ENCODE measurements at places on chromosomes 3 and 15. TPM values are rescaled to one million over a fixed set of nuclear protein-coding genes. Genes with fewer than 3 reads are reported as not detected.

DNA sequence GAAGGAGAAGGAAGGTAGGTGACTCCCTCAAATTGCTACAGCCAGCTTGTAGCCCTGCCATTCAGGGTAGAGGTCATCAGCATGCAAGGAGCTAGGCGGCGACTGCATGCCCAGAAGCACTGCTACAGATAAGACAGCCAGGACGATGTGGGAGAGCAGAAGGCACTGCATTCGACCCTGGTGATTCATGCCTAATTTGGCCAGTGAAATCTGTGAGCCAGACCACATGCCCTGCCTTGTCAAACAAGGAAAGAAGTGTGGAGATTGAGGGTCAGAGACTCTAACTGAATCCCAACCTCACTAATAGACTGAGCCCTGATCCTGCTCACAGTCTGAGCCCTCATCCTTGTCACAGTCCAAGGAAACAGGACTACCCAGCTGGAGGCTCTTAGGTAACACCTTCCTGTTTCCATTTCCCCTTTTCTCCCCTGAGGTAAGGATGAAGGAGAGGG lies 86.6 kb downstream of the LINGO1 start:
- no peak overlapping the region for H3K4me3 ChIP-seq
- DNase-seq = no peak
- H3K36me3 ChIP-seq = no peaks in the 10 kb centered on the region

DNA sequence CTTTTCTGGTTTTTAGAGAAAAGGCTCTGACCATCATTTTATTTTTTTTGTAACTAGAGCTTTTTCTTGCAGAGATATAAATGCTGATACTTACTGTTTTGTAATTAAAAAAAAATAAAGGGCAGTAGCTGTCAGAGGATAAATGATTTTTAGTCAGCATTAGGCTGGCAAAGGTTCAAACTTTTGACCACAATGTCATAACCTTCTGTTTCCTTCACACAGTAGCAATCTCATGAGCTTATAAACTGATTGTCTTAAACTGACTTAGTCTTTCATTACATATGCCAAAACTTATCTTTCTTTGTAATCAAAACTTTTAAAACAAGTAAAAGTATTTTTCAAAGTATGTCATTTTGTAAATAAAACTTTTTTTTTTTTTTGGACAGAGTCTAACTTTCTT lies 841.9 kb downstream of the OTOL1 start:
- no peak overlapping the region for H3K27ac ChIP-seq
- H3K27me3 ChIP-seq = no peaks in the 10 kb centered on the region

DNA sequence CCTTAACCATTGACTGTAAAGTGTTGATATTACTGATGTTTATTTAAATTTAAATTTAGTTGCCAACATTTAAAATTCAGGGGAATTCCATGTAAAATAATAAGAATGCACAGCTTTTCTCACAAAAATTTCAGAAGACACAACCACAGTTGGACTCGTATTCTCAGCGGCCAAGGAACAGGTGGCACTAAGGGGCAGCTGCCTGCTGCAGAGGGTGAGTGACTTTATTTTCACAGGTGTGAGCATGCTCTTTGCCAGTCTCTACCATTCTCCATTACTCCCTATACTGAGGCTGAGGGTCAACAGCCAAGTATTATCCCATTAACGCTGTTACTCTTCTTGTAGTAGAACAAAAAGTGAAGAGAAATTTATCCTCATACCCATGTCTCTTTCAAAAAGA lies 92.1 kb upstream of the GADL1 start:
- peaks cover 5% of the 10 kb centered on the region for H3K27me3 ChIP-seq
- no peak for DNase-seq
- no peaks in the 10 kb centered on the region for H3K36me3 ChIP-seq
- H3K27ac ChIP-seq = no peak overlapping the region
- no peaks in the 10 kb centered on the region for H3K4me1 ChIP-seq

LTK gene
- total RNA-seq = 1.0 TPM

DNA sequence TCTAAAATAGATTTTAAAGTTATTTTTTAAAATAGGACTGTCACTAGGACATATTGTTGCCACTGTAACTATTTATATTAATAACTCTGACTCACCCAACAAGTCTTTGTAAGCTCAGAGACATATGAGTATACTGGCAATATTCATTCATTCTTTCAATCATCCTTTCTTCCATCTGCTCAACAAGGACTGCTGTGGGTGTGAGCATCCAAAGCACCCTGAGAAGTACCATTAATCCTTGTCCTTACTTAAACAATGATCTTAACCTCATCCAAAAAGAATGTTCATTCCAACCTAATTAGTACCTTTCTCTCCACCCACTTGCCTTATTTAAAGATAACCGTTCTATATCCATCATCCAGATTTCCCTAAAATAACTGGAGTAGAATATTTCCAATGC lies 94.2 kb upstream of the PPP2R3A start:
- no peak for DNase-seq
- no peak overlapping the region for H3K27ac ChIP-seq
- H3K36me3 ChIP-seq = peaks cover 2% of the 10 kb centered on the region

- H3K4me3 ChIP-seq = no peak overlapping the region
- H3K4me1 ChIP-seq = peaks cover 17% of the 10 kb centered on the region
- H3K27me3 ChIP-seq = no peaks in the 10 kb centered on the region
- no peak for DNase-seq
- H3K27ac ChIP-seq = no peak overlapping the region
- no peaks in the 10 kb centered on the region for H3K36me3 ChIP-seq
Measured at GRCh38 chr3:13063225-13063624, 10.0 kb downstream of the IQSEC1 start.

EIF4A2 gene
- total RNA-seq = 311 TPM

DPPA4 gene
- 0.22 TPM for total RNA-seq

DNA sequence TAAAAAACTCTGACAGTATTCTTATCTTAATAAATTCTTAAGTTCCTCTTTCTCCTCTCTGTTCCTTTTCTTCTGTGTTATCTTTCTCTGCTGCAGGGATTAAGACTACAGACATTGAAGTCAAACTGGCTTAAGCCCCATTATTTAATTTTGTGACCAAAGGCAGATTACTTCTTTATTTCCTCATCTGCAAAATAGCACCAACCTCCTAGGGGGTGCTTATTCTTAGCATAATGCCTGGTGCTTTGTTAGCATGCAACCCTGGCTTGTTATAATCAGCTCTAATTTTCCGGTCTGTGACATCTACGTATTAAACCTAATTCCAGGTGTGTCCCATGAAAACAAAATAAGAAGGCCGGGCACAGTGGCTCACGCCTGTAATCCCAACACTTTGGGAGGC lies 23.8 kb downstream of the SEMA6D start:
- H3K4me3 ChIP-seq = no peak overlapping the region
- DNase-seq = no peak
- peaks cover 2% of the 10 kb centered on the region for H3K36me3 ChIP-seq

DNA sequence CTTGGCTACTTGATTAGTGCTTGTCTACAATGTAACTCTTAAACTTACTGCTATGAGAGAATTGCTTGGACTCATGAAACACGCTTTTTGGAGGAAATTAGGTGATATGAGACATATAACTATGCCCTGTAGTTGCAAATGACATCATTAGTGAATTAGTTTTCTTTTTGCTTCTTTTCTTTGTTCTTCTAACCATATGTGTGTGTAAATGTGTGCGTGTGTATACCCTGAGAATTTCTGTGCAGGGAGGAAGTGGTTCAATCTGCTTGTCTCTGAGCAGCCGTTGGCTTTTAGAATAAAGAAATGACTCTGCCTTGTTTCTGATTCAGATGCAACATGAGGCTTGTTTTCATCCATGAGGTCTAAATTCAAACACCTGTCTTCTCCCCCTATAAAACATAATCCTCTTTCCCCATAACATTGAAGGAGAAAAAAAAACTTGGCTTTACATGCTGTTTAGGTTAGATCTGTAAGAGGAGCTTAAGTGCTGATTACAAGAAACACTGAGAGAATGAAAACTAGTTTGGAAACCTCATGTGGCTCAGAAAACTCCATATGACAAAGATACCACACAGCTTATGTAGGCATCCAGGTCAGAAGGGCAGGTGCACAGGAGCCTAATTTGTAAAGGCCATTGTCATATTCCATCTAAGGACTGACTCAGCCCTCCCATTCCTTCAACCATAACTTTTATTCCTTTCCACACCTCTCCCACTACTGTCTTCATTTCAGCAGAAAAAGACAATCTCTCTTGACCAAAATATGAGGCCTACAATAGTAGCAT lies 30.5 kb upstream of the BLM start:
- no peaks in the 10 kb centered on the region for H3K27me3 ChIP-seq
- DNase-seq = no peak
- no peak overlapping the region for H3K4me3 ChIP-seq
- no peak overlapping the region for H3K27ac ChIP-seq
- peaks cover 7% of the 10 kb centered on the region for H3K4me1 ChIP-seq
- no peaks in the 10 kb centered on the region for H3K36me3 ChIP-seq

- peaks cover 26% of the 10 kb centered on the region for H3K27me3 ChIP-seq
- DNase-seq = no peak
- peaks cover 4% of the 10 kb centered on the region for H3K36me3 ChIP-seq
- no peak overlapping the region for H3K4me3 ChIP-seq
Measured at GRCh38 chr3:40021338-40021737, 211.9 kb downstream of the MYRIP start.

- no peaks in the 10 kb centered on the region for H3K27me3 ChIP-seq
- DNase-seq = no peak
- peak overlapping the region; percentile 68 for H3K27ac ChIP-seq
- H3K4me1 ChIP-seq = peaks cover 48% of the 10 kb centered on the region
Measured at GRCh38 chr3:111749171-111750170, 109.6 kb upstream of the PHLDB2 start.

DNA sequence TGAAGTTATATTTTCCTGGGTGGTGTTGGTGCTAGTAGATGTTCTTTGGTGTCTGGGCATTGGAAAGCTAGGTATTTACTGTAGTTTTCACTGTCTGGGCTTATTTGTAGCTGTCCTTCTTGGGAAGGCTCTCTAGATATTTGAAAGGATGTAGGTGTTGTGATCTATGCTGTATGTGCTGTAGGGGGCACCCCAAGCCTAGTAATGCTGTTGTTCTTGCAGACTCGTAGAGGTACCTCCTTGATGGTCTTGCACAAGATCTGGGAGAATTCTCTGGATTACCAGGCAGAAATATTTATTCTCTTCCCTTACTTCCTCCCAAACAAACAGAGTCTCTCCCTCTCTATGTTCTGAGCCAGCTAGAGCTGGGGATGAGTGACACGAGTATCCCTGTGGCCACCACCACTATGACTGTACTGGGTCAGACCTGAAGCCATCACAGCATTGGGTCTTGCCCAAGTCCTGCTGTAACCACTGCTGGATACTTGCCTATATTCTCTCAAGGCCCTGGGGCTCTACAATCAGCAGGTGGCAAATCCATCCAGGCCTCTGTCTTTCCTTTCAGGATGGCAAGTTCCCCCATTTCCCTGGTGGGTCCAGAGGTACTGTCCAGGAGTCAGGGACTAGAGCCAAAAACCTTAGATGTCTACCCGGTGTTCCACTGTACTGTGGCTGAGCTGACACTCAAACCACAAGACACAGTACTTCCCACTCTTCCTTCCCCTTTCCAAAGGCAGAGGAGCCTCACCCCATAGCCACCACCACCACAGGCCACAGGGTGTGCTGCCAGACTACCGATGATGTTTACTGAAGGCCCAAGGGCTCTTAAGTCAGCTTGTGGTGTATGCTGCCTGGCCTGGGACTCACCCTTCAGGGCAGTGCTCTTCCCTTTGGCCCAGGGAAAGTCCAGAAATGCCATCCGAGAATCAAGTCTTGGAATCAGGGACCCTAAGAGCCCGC lies 195.2 kb upstream of the DPPA4 start:
- no peak for DNase-seq
- H3K4me1 ChIP-seq = no peaks in the 10 kb centered on the region

- no peak for DNase-seq
- peak overlapping the region; percentile 95 for H3K27ac ChIP-seq
- H3K4me3 ChIP-seq = no peak overlapping the region
- H3K36me3 ChIP-seq = peaks cover 1% of the 10 kb centered on the region
Measured at GRCh38 chr3:69081583-69082262, 1.6 kb upstream of the UBA3 start.

DNA sequence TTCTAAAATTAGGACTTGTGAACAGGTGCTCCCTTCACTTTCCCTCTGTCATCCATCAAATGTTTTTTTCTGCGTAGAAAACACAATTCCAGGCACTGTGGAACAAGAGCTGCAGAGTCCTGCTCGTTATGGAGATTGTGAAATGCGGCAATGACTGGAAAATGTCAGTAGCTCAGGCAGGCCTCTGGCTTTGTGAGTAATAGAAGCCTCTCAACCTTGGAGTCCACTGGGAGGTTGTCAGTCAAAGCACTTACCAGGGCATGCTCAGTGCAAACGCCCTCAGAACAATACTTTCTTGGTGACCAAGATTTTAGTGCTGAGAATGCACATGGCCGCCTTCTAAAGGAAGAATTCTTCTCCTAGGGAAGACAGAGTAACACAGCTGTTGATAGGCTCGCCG lies 26.7 kb upstream of the MED12L start:
- no peaks in the 10 kb centered on the region for H3K36me3 ChIP-seq
- H3K27me3 ChIP-seq = peaks cover 7% of the 10 kb centered on the region
- DNase-seq = no peak
- H3K4me3 ChIP-seq = no peak overlapping the region
- no peaks in the 10 kb centered on the region for H3K4me1 ChIP-seq
- no peak overlapping the region for H3K27ac ChIP-seq

DNA sequence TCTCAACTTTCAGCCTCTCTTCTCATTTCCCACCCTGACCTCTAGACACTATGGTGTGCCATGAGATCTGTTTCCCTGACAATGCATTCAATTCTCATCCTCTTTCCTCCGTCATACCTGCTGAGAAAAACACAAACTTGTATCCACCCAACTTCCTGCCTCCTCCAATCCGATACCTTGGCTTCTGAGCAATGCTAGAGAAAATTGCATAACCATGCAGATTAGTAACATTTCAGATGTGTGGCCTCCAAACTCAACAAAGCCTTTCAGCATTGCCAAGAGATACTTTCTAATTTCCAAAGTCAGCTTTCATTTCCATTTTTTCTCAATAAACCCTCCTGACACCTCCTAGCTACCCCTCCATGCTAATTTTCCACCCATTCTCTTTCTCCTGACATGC lies 88.5 kb downstream of the MINAR1 start:
- H3K4me1 ChIP-seq = no peaks in the 10 kb centered on the region
- H3K36me3 ChIP-seq = no peaks in the 10 kb centered on the region
- no peak overlapping the region for H3K4me3 ChIP-seq
- no peak for DNase-seq

FBXW12 gene
- total RNA-seq = not detected

- H3K4me1 ChIP-seq = peaks cover 74% of the 10 kb centered on the region
- H3K27ac ChIP-seq = no peak overlapping the region
- peaks cover 1% of the 10 kb centered on the region for H3K36me3 ChIP-seq
- H3K27me3 ChIP-seq = no peaks in the 10 kb centered on the region
- DNase-seq = no peak
- H3K4me3 ChIP-seq = no peak overlapping the region
Measured at GRCh38 chr15:68634122-68634482, 55.3 kb downstream of the CORO2B start.

- no peak for DNase-seq
- peak overlapping the region; percentile 70 for H3K27ac ChIP-seq
- no peak overlapping the region for H3K4me3 ChIP-seq
- no peaks in the 10 kb centered on the region for H3K4me1 ChIP-seq
- H3K36me3 ChIP-seq = peaks cover 25% of the 10 kb centered on the region
Measured at GRCh38 chr3:47849699-47850563, 47.0 kb downstream of the DHX30 start.

GRCh38 chr15:54681584-54681983 lies 515.2 kb downstream of the RSL24D1 start:
- H3K27ac ChIP-seq = no peak overlapping the region
- no peaks in the 10 kb centered on the region for H3K4me1 ChIP-seq
- H3K4me3 ChIP-seq = no peak overlapping the region
- no peaks in the 10 kb centered on the region for H3K36me3 ChIP-seq
- DNase-seq = no peak
- peaks cover 2% of the 10 kb centered on the region for H3K27me3 ChIP-seq

ZNF620 gene
- total RNA-seq = 1.1 TPM

UROC1 gene
- 0.15 TPM for total RNA-seq

GRCh38 chr3:43499256-43499655 lies 122.6 kb downstream of the ANO10 start:
- peaks cover 22% of the 10 kb centered on the region for H3K4me1 ChIP-seq
- peaks cover 2% of the 10 kb centered on the region for H3K36me3 ChIP-seq
- DNase-seq = no peak
- no peaks in the 10 kb centered on the region for H3K27me3 ChIP-seq

Data from chondrocyte (in vitro differentiated cells).